Activated CD8-positive, alpha-beta T cell treated with anti-CD3 and anti-CD28 coated beads for 36 hours (primary cell): ENCODE measurements at places on chromosomes 2 and 18.

- no peak for DNase-seq
Measured at GRCh38 chr2:178747767-178748166, 59.5 kb downstream of the TTN start.

DNA sequence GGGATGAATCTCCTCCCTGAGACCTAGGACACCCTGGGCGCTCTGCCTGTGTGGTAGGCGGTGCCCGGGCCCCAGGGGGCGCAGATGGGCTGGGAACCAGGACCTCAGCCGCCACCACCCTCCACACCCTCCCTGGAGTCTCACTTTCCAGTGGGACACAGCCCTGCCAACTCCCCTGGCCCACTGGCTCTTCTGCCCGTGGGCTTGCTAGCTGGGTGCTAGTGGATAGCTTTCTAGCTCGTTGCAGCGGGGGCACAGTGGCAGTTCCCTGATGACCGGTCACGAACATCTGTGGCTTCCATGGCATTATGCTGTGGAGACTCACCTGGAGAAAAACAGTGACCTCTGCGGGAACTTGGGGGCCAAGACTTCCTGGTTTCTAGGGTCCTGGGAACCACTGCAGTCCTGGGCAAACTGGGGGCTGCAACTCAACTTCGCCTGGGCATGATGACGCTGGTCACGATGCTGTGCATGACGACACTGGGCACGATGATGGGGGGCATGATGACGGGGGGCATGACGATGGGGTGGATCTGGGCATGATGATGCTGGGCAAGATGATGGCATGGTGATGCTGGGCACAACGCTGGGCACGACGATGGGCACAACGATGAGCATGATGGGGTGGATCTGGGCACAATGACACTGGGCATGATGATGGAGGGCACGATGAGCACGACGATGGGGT, 31.0 kb upstream of the ALLC start:
- no peak for DNase-seq

DNA sequence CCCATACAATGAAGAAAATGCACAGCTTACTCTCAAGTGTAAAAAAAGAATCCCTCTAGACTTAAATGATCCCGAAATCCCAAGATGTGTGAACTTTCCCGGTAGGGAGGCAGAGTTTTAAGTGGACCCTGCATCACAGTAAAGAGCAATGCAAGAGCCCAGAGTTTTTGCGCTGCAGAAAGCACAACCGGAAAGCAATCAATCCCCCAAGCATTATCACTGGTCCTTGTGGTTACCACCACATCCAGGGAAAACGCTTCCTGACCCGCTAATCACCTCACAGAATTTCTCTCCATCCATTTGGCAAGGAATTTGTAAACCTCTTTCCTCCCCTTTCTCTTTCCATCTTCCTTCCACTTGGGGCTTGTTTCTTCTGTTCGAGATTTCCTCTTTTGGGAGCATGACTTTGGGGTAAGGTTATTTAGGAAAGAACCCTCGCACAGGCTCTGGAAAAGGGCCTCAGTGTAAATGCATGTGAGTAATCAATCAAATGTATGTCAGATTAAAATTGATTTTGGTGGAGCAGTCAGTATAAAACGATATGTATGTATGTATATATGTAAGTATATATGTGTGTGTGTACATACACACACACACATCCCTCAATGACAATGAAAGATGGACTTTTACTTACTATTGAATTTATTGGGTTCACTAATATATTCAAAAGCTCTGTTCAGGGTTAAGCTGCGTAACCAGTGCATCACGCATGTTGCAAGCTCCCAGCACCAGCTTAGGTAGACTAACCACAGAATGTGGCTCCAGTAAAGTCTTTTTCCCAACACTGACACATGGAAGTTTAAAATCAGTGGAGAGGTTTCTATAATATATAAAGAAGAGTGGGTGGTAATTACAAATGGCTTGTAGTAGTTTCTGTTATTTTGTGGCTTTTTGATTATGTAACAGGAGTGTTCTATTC, 1.6 kb downstream of the PLCL1 start:
- no peak for DNase-seq

DNA sequence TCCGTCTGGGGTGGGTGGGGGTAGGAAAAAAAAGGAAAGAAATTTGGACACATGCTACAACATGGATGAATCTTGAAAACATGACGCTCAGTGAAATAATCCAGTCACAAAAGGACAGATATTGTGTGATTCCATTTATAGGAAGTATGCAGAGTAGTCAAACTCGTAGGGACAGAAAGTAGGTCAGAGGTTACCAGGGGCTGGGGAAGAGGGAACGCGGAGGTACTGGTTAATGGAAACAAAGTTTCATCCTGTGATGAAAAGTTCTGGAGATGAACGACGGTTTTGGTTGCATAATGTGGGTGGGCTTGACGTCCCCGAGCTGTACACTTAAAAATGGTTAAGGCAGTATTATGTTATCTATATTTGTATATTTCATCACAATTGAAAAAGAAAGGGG, 4.5 kb upstream of the SFTPB start:
- DNase-seq = no peak

GRCh38 chr2:168831662-168832061, 29.2 kb downstream of the NOSTRIN start:
- DNase-seq = no peak

GRCh38 chr2:99150706-99151105, 4.0 kb downstream of the TSGA10 start:
- DNase-seq = no peak

DNA sequence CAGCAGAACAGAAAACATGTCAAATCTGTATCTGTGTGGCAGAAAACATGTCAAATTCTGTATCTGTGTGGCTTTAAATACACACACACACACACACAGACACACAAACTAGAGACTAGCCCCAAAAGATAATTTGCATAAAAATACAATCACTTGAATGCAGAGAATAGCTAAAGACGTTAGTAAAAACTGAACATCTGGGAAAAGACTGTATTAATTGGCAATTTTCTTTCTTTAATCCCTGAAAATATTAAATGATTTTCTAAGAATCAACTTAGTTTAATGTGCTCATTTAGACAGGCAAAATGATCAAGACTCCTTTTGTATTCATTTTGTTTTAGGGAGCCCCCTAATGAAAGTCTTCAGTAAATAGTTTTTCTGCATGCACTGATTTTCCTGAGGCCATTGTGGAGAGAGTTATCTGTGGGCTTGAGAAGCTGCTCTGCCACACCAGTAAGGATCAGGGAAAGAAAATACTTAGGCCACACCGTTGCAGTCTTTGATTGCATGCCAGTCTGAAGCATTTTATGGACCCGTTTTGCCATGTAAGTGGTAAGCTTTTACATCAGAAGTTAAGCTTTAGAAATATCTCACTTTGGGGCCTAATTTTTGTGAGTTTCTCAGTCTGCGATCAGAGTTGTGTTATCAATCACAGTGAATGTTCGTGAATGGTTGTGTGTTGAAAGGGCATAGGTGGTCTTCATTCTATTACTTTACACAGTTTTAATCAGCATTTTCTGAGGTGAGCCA, 2.2 kb downstream of the SPATS2L start:
- no peak for DNase-seq
